ENCODE measurements at places on chromosomes 6 and 20.

DNA sequence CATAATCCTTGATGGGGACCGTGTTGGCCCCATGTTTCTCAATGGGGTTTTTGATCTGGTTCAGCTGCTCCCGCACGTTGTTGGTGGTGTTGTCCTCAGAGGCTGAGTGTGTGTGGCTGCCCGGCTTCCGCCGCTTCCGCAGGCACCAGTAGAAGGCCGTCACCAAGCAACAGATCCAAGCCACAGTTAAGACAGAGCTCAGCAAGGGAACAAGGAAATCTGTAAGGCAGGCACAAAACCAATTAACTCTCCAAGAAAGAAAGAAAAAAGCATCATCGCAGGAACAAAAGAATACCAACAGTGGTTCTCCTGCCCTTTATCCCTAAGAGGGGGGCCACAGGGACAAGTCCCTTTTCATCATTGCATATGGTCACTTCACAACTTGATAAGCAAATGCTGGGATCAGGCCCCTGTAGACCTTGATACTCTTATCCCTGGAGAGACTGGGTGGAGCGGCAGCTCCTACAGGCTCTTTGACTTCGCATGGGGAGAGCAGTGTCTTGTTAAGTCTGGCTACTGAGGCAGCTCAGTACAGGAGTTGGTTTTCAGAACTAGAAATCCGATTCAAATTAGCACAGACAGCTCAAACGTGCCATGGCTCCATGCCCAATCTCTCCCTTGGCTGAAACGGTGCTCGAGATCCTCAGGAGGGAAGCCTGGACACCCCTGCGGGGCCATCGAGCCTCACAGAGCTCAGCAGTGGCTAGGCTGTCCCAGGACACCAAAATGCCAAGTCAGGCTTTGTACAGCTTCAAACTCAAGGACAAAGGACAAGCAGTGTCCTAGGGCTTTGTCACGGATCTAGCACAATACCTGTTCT is 33.9 kb downstream of the JAG1 start:
- DNase-seq, result no peak

- no peak for DNase-seq
These were observed 13.0 kb upstream of the TSHZ2 start for GRCh38 chr20:52959125-52959524.

DNA sequence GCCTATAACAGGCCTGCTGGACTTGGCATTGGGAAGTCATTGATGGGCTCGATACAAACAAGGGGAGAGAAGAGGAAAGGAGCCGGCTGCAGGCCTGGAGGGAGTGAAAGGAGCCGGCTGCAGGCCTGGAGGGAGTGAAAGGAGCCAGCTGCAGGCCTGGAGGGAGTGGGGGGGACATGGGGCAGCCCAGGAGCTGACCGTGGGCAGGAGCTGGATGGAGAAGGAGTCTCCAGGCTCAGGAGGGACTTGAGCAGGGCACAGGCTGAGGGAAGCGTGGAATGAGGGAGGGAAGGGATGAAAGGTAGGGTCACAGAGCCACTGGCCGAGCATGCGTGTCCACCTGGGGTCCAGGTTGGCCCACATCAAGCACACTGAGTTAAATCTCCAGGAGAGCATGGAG is 32.0 kb downstream of the RPP40 start:
- DNase-seq, result no peak

- DNase-seq, result peak; percentile 71
These were observed 65.8 kb upstream of the ARMC2 start for GRCh38 chr6:108782179-108783041.

- peak; percentile 25 for DNase-seq
These were observed 458.6 kb downstream of the EPM2A start for GRCh38 chr6:145276756-145277155.

GRCh38 chr6:56573624-56574023 is 69.1 kb downstream of the DST start:
- DNase-seq, result no peak

DNA sequence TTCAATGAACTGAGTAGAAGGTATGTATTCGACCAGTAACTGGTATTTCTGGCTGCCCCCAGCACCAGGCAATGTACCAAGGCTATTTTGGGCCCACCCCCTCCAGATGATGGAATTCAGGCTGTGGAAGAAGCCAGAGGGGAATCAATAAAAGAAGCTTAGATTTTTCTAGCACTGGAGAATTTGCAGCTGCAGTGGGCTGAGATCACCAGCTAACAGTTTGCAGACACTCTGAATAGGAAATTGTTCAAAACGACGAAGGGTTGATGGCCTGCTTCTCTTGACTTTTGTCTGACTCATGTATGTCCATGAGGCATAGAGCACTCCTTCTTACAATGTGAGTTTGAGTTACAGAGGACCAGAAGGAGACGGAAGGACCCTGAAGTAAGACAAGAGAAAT is 32.4 kb upstream of the FBXO9 start:
- peak; percentile 48 for DNase-seq

DNA sequence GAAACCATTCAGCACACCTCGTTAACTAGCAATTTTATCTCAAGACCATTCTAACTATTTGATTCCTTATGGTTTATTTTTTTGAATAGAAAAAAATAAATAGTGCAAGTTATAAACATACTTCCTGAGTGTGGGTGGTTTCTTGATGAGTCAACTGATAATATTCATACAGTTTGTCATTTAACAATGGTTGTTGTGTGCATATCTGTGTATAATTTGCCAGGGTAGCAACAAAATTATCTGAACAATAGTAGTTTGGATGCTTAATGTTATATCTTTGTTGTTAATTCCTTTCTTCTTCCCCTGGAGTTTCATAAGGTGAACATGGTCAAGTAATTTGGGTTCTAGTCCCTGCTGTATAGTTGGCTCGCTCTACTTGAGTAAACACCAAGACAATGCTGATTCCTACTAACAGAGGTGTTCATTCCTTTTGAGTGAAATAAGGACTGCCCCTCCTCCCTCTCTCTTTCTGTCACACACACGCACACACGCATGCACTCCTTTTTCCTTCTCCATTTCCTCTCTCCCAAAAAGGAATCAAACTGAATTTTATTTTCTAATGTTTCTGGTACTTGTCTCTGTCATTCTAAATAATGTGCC is 938.1 kb upstream of the EPHA7 start:
- no peak for DNase-seq

DNA sequence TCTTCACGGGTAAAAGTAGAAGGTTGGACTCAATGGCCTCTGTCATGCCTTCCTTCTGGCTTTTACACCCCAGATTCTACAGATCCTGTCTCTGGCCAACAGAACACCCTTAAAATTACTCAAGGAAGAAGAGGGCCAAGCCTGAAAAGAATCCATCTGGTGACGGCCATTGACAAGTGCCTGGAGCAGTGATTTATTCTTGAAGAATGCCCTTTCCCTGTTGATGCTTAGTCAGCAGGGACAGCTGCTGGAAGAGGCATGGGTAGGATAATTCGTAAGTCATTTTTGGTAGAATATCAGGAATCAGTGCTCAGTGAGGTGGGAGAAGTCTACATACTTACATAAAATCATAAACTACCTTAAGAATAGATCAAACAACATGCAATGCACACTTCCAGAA is 397.9 kb downstream of the SAMD5 start:
- peak; percentile 42 for DNase-seq

GRCh38 chr6:131244942-131245341 is 109.7 kb downstream of the AKAP7 start:
- DNase-seq, result no peak

DNA sequence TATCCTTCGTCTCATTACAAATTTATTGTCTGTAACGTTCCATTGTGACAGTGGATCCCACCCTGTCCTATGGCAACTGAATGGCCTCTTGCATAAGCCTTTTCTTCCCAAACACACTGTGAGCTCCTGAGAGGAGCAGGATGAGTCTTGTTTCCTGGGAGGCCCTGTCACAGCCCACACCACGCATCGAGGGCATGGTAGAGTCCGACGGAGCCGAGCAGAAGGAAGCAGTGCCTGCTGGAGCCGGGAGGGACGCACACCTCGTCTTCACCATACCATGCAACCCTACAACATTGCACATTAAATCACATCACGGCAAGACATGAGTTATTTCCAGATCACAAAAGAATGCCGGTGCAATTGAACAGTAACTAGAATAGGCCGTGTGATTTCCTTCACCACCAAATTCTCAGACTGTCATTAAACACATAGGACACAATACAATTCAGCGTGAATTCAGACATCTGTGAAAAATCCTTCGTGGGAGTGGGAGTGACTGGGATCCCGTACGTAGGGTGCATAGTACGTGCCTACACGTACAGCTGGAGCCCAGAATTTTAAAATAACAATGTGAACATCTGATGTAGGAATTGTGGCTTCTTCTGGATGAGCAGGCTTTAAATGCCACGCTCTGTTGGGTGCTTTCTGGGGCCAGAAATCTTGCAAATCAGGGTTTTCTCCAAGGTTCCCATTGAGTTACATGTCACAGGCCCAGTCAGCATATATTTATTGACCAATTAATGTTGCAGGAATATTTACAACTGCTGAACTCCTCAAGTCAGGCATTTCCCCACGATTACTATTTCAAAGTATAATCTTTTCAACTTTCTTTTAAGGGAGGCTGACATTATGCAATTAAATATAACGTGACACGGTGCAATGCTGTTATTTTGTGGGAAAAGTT is 201.8 kb downstream of the TTLL2 start:
- no peak for DNase-seq

DNA sequence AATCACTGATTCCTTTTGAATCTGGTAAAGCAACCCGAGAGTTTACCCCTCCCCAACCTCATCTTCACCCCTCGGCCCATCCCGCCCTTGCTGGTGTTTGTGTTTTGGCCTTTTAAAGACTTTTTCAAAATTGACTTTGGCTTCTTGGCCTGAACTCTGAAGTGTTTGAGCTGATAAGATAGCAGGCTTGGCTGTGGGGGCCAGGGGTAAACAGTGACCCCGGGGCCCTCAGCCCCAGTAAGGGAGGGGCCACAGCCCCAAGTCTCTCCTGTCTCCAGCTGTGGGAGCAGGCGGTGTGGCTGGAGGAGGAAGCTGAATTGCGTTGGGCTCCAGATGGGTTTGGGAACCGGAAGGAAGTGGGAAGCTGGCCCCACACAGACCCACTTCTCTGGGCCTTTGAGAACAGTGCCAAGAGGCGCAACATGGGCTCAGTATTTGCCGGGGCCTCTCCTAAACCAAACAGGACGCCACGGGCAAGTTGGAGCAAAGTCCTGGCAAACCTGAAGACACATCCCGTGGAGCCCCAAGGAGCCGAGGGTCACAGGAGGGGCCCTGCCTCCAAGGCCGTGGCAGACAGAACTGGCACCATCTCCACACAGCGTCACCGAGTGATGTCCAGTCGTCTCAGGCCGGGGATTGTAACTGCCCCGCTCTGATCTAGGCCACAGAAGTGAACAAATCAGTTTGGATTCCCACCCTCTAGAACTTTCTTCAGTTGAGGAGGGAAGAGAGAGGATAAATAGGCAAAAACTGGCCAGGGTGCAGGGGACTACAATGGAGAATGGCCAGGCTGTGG is 54.3 kb upstream of the PTPN1 start:
- DNase-seq, result no peak

DNA sequence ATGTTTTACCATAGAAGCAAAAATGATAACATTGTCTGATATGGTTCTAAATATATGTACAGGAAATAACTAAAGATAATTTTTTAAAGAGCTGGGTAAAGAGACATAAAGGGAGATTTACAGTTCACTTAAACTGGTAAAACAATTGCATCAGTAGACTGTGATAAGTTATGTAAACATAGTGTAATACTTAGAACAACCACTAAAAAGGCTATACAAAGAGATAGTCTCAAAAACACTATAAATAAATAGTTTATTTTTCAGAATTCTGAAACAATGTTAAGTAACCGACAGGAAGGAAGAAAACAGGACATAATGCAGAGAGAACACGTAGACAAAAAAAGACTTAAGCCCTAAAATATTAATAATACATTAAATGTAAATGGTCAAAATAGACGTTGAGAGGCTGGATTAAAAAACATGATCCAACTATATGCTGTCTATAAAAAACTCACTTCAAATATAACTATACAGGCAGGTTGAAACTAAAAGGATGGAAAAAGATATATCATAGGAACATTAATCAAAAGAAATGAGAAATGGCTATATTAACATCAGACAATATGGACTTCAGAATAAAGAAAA is 32.7 kb upstream of the ATXN1 start:
- no peak for DNase-seq

GRCh38 chr6:42963855-42964605 is 3.5 kb downstream of the GNMT start:
- DNase-seq, result no peak

- DNase-seq, result no peak
These were observed 10.3 kb upstream of the TCP11 start for GRCh38 chr6:35151466-35151865.

- no peak for DNase-seq
These were observed 93.3 kb upstream of the SIRPA start for GRCh38 chr20:1801929-1802306.

DNA sequence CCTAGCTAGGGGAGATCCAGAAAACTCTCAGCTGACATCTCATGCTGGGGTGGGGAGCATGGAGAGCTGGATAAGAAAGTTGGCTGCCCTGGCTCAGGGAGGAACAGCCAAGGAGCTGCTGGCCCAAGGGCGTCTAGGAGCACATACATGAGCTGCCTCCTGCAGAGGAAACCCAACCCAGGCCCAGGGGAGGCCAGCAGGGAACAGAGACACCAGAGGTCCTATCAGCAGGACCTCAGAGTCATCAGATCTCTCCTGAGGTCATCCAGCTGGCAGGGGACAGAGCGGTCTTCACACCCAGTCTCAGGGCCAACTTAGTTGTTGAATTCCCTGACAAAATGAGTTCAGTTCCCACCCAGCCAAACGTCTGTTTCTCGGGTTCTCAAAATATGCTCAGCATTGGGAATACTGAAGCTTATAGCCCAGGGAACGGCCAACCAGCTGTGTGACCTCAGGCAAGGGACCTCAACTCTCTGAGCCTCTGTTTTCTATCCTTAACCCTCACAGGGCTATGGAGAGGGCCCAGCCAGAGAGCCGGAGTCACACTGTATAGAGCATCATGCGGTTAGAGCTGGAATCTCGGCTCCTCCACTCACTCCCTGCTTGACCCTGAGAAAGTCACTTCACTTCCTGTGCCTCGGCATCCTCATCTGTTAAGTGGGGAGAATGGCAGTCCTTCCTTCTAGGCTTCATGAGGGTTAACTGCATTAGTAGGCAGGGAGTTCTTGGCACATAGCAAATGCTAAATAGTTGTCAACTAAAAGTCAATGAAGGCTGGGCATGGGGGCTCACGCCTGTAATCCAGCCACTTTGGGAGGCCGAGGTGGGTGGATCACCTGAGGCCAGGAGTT is 13.8 kb downstream of the ADA start:
- DNase-seq, result no peak

DNA sequence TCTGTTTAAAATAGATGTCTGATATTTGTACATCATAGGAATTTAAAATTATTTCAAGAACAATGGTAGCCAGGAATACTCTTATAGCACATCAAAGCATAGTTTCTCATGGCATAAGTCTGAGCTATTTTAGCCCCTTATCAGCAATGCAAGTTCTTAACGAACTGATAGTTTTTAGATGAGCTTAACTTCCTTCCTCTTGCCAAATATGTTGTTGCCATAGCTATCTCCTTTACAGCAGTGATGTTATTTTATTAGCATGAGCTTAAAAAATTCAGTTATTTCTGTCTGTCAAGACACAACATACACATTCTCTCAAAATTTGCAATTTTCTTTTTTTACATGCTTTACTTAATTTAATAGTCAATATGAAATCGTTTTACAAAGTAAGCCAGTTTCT is 867.2 kb downstream of the PHF3 start:
- no peak for DNase-seq

GRCh38 chr6:150749091-150749670 is 116.3 kb upstream of the MTHFD1L start:
- no peak for DNase-seq

Data from astrocyte (in vitro differentiated cells and primary cell).